ENCODE measurements at places on chromosomes 3 and 15.

DNA sequence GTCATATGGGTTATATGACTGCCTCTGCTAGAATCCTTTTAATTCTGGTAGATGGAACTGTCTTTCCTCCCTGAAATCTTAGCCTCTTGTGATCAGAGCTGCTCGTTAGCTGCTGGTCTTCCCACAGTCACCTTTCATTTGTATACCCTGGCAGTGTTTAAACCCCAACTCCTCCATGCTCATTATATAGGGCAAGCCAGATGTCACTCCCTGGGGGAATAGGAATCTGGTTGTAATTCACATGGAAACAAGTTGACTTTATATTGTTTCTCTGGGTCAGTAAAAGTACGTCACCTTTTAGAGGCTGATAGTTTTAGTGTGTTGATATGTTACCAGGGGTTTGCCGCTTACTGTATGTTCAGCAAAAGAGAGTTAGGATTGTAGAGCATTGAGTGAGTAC, 103.5 kb downstream of the ITPR1 start:
- DNase-seq = no peak

GRCh38 chr3:46958467-46959160, 17.9 kb downstream of the CCDC12 start:
- no peak for DNase-seq

- DNase-seq = no peak
Measured at GRCh38 chr3:105647047-105647446, 221.8 kb downstream of the CBLB start.

- no peak for DNase-seq
Measured at GRCh38 chr3:62662677-62663076, 212.5 kb downstream of the CADPS start.
